ENCODE measurements at places on chromosomes 1 and 21. TPM values are rescaled to one million over a fixed set of nuclear protein-coding genes. Genes with fewer than 3 reads are reported as not detected.

The METTL25B gene
- total RNA-seq = 35.2 TPM

The PDZK1IP1 gene
- total RNA-seq = 245 TPM

The IFNLR1 gene
- 4.8 TPM for total RNA-seq

The VWA5B1 gene
- total RNA-seq = 1.4 TPM

The ACTN2 gene
- 0.60 TPM for total RNA-seq

The SLC9C2 gene
- total RNA-seq = 0.72 TPM

The TNFSF18 gene
- not detected for total RNA-seq

The PLA2G4A gene
- 8.4 TPM for total RNA-seq

The KRTAP10-3 gene
- total RNA-seq = not detected
